ENCODE measurements at places on chromosomes 12 and 14.

- no peak for DNase-seq
Measured at GRCh38 chr14:70008284-70009262, 129.4 kb downstream of the SMOC1 start.

DNA sequence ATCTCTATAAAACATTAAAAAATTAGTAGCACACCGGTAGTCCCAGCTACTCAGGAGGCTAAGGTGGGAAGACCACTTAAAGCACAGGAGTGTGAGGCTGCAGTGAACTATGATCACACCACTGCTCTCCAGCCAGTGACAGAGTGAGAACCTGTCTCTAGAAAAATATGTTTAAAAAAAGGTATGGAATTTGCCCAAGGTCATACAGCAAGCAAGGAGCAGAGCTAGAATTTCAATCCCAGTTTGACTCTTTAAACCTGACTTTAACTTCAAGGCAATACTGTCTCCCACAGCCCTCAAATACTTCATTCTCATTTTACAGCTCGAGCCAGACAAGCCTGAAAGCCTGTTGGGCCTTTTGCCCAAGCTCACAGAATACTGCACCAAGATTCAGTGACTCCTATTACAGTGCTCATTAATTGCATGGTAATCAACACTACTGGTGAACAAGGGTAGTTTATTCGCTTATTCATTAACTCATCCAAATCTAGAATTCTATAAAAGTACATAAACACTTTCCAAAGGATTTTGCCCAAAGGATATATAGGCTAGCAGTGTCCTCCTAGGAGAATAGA, 8.0 kb downstream of the HECTD4 start:
- no peak for DNase-seq

DNA sequence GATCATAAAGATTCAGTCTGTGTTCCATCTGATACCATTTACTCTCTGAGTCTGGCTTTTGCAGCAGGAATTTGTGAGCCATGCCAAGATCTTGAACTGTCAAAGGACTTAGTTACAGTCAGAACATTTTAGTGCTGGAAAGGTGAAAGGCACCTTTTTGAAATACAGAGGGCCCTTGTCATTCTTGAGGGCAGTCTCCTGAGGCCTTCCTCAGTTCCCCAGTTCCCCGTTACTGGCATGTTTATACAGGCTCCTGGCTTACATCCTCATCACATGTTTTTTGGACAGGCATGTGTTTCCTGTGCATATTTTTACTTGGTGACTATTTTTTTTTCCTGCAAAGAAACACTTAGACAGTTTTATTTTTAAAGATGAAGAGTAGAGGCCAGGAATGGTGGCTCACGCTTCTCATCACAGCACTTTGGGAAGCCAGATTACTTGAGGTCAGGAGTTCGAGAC, 21.0 kb downstream of the CFAP54 start:
- DNase-seq = no peak

DNA sequence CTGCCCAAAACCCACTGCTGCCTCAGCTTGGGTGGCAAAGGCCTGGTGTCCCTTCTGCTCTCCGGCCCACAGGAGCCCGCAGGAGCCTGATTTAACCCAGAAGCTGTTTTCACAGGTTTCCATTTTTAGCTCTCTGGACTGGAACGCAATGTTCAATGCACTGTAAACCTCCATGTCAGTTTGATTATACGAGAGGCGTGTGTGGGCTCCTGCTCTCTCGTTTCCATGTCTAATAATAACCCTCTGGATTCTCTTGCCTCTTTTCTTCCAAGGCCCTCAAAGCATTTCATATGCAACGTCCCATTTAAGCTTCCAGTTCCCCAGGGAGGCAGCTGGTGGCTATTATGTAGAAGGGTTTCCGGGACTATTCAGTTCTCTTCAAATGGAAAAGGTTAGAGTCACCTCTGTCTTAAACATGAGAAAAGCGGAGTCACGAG, 161.1 kb downstream of the SUDS3 start:
- DNase-seq = peak; percentile 3

GRCh38 chr14:64714432-64715025, 10.3 kb downstream of the PLEKHG3 start:
- DNase-seq = no peak

Data from hippocampal formation (tissue), 2 donors.